ENCODE measurements at places on chromosomes 16 and 17. TPM values are rescaled to one million over a fixed set of nuclear protein-coding genes. Genes with fewer than 3 reads are reported as not detected.

- H3K4me1 ChIP-seq, result peaks cover 58% of the 10 kb centered on the region
- no peaks in the 10 kb centered on the region for H3K27me3 ChIP-seq
- no peak for DNase-seq
- H3K4me3 ChIP-seq, result no peak overlapping the region
- H3K27ac ChIP-seq, result no peak overlapping the region
Measured at GRCh38 chr17:81457401-81457800, 55.2 kb downstream of the ACTG1 start.

DNA sequence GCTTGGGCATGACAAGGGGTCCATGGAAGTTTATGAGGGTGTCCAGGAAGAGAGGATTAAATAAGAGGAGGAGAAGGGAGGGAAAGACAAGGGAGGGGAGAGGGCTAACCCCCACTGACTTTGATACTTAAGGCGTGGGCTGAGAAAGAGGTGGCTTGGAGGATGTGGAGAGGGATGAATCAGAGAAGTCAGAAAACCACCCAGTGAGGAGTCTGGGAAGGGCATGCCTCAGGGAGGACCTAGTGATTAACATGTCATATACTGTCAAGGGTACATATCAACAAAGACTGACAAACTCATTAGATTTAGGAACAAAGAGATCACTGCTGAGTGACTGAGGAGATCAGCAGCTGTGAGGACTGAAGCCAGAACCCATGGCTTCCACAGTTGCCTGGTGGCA is 145.4 kb downstream of the IRX5 start:
- H3K36me3 ChIP-seq, result no peaks in the 10 kb centered on the region
- peaks cover 3% of the 10 kb centered on the region for H3K27me3 ChIP-seq
- no peaks in the 10 kb centered on the region for H3K4me1 ChIP-seq
- H3K27ac ChIP-seq, result no peak overlapping the region

DNA sequence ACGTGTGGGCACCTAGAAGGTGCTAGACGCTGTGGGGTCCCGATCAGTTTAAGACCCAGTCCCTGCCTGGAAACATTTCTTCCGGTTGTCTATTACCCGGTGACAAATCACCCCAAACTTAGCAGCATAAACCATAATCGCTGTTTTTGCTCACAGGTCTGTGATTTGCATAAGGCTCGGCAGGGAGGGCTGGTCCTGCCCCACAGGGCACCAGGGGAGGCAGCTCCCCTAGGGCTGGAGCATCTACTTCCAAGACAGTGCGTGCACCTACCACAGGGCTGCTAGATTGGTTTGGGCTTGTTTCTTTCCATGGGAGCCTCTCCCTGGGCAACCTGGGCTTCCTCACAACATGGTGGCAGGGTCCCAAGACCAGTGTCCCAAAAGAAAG is 214.5 kb upstream of the CIBAR2 start:
- DNase-seq, result no peak
- no peaks in the 10 kb centered on the region for H3K36me3 ChIP-seq
- peaks cover 59% of the 10 kb centered on the region for H3K4me1 ChIP-seq
- no peak overlapping the region for H3K27ac ChIP-seq
- no peaks in the 10 kb centered on the region for H3K27me3 ChIP-seq

The ADORA2B gene
- 35.0 TPM for total RNA-seq

GRCh38 chr16:28136751-28137434 is 73.4 kb upstream of the GSG1L start:
- no peaks in the 10 kb centered on the region for H3K27me3 ChIP-seq
- H3K4me1 ChIP-seq, result peaks cover 9% of the 10 kb centered on the region
- no peak for DNase-seq
- peak overlapping the region; percentile 31 for H3K27ac ChIP-seq
- peaks cover 12% of the 10 kb centered on the region for H3K36me3 ChIP-seq

- no peaks in the 10 kb centered on the region for H3K36me3 ChIP-seq
- no peak for DNase-seq
- peaks cover 18% of the 10 kb centered on the region for H3K27me3 ChIP-seq
- H3K27ac ChIP-seq, result no peak overlapping the region
- H3K4me3 ChIP-seq, result no peak overlapping the region
Measured at GRCh38 chr17:7432296-7432695, 2.9 kb upstream of the TMEM102 start.
